ENCODE measurements at places on chromosomes 13 and 19.

GRCh38 chr19:17292301-17293074, 10.7 kb downstream of the ABHD8 start:
- DNase-seq, result no peak

DNA sequence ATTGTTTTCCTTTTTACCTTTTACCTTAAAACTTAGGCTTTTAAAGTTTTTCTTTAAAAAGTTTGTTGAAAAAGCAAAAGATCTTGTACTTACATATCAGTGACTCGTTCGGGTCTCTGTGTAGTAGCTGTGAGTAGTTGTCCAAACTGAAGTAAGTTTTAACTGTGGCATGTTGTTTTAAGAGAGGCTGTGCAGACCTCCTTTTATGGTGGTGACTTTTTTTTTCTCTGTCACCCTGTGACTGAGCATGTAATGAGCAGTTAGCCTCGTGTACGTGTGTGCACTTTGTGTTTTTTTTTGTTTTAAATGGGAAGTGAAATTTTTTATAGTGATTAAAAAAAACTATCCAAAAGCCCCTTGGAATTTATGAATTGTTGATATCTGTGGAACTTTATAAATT, at the start of gene GPR183:
GPR183 (minus strand) TSS at position 153 of the 400 bp plus-strand sequence. CDS start 11,254 bp downstream, outside the sequence.
- no peak for DNase-seq

GRCh38 chr13:81247711-81248110, 906.8 kb upstream of the SPRY2 start:
- DNase-seq, result no peak

- DNase-seq, result no peak
These were observed 1.8 kb upstream of the NEK3 start for GRCh38 chr13:52161181-52161646.

- DNase-seq, result no peak
These were observed 83.3 kb downstream of the KCTD15 start for GRCh38 chr19:33879818-33880575.

DNA sequence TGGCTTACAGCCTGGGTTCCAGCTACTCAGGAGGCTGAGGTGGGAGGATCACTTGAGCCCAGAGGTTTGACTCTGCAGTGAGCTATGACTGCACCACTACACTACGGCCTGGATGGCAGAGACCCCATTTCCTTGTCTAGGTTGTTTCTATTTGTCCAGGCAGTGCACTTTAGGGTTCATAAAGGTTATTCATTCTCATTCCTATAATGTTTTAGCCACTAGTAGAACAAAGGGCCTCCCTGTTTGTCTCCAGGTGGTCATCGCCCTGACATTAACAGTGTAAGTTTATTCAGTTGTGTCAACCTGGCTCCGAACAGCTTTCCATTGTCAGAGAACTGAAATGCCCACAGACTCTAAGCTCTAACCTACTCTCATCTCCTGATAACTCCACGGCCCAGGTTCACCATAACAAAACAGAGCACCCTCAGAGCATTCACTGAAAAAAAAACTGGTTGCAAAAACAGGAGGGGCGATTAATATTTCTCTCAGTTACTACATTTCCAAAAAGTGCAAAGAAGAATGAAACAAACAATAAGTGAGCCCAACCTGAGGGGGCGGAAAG, 37.1 kb downstream of the SMAD9 start:
- DNase-seq, result no peak

GRCh38 chr13:20513466-20513995, 12.1 kb downstream of the CRYL1 start:
- no peak for DNase-seq

GRCh38 chr13:111020546-111020945, 94.6 kb upstream of the ARHGEF7 start:
- DNase-seq, result no peak

DNA sequence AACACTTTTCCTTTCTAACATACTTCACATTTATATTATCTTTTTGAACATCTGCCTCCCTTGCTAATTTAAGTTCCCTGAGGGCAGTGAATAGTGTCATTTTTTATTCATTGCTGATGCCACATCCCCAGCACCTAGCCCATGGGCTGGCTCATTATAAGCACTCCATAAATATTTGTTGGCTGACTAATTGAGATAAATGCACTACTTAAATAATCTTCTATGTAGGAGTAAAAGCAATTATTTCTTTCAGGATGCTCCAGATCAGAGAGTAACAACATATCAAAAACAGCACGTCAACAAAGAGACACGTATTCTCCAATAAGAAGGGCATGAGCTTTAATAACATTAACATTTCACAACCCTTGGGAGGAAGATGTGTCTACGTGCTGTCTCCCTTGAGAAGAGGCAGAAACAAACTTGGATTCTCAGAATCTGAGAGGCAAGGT, 228.2 kb downstream of the LHFPL6 start:
- no peak for DNase-seq

DNA sequence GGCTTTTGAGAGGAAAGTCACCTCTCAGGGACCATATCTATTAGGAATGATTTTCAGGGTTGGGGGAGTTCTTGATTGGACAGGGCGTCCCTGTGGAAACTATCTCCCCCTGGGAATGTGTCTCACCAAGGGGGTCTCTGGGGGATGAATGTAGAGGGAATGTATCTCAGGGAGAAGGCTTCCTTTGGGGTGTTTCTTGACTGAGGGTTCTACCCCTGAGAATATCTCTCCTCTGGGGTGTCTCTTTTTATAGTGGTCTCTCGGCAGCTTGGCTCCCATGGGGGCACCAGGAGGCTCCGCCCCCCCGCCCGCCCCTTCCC, 1.0 kb downstream of the RTBDN start:
- no peak for DNase-seq

DNA sequence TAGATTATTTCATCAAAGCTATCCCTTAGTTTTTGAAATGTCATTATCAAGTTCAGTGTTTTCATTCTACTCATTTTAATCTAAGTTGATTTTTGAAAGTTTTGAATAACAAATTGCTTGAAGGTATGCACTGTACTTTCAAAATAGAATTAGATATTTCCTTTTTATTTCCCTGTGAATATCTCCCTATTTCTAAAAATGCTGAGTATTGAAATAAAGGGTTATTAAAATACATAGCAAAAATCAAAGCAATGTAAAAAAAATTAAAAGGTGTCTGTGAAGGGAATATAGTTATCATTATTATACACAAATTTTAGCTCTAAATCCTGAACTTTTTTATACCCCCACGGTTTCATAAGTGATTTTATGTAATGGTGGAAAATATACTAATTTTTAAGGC, 967.8 kb downstream of the PCDH9 start:
- no peak for DNase-seq

- peak; percentile 3 for DNase-seq
These were observed 14.8 kb downstream of the OPA3 start for GRCh38 chr19:45569619-45570421.

DNA sequence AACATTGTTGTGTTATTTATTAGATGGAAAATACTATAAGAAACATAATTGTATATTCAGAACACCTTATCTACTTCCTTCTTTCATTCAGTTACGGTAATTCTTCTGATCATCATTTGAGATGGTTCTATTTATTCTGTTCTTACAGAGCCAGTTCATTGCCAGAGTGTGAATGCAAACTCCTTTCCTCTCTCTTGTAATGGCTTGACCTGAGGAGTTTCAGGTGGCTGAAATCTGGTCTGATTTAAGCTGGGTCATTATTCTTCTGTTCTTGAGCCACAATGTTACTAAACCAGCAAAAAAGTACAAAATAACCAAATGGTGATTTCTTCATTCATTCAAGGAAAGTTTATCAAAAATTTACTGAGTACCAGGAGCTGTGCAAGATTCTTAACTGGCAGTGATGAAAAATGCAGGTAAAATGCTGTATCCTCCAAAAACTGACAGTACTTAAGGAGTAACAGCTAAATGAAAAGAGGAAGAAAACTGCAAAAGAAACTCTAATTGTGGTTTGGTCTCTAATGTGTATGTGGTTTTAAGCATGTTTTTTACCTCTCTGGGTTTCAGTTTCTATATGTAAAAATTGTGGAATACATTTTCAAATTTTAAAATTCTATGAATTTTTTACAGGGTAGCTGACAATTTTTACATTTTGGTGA, 182.4 kb upstream of the UFM1 start:
- no peak for DNase-seq

DNA sequence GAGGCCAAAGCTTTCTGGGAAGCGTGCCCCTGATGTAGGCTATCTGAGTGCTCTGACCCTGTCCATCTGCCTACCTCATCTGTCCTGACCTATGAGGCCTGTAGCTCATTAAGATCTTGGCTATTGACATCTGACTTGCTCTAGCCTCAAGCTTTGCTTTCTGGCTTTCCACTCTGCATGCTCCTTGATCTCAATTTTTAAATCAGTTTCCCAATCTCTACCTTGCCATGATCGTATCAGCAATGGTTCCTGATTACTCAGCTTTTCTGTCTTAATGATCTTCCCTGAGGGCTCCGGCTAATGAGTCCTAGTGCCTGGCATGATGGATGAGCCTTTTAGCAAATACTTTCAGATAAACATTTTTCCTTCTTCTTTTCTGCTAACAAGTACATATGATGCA, 262.0 kb downstream of the NDFIP2 start:
- no peak for DNase-seq

DNA sequence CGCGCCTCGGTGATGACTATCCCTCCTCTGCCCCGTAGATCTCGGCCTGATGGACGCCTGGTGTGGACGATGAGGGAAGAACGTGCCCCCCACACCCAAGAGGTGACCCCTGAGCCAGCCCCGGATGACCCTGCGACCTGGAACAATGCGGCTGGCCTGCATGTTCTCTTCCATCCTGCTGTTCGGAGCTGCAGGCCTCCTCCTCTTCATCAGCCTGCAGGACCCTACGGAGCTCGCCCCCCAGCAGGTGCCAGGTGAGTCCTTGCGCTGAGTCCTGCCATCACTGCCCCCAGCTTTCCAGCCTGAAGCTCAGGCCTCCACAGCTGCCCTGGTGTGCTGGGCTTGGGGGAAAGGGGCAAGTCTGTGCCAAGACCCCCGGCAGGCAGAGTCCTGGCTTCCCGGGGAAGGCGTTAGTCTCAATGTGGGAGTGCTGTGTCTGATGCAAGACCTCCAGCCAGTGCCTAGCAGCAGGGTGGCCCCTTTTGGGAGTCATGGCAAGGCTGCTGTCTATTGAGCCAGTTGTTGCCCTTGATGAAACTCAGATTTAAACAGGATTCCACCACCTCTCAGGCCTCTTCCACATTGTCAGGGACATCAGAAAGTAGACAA, 67.5 kb downstream of the CHST8 start:
- no peak for DNase-seq

- no peak for DNase-seq
These were observed 1366.6 kb upstream of the MIR17HG start for GRCh38 chr13:89980896-89981295.

DNA sequence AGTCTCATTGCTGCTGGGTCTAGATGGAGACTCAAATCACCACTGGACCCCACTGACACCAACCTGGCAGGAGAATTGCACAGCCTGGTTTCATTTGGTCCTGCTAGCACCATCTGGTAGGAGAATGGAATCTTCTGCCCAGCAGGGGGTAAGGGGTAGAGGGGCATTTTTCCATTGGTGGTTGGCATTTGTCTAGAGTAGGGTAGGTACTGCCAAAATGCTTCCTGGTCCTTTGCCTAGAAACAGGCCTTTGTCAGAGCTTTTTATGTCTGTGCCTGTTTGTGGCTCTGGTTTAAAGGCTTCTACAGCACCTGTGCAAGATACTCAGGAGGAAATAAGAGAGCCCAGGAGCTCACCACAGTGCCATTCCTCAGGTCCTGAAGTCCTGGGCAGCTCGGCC, 121.3 kb downstream of the KCTD12 start:
- no peak for DNase-seq

DNA sequence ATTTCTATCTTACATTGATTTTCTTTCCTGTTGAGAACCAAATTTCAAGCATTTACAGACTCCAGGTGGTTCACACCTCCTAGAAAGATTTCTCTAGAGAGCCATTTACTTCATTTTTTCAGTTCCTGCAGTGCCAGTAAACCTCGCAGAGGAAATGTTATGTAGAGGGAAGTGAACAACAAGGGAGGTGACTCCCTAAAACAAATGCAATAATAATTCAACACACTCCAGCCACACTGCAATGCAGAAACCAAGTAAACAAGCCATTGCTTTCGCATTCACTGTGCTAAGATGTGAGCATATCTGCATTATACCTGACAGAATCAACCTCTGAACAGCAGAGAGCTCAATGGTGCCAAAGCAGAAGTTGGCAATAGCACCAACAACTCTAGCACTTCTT, 215.1 kb downstream of the RBM26 start:
- DNase-seq, result no peak

DNA sequence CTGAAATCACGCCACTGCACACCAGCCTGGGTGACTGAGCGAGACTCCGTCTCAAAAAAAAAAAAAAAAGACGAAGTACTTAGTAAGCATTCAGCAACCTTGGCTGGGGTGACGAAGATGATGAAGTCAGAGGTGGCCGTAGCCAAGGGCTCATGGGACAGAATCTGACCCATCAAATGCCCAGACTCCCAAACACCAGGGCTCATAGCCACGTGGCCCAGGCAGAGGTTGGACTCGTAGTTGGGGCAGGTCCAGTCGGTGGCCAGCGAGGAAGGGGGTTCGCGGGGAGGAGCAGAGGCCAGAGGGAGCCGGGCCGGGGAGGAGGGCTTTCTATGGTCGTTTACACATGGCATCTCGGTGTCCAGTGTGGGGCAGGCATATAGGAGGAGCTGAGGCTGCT, 52.1 kb upstream of the EHD2 start:
- no peak for DNase-seq

GRCh38 chr19:12314553-12314952, 18.9 kb downstream of the ZNF563 start:
- no peak for DNase-seq

DNA sequence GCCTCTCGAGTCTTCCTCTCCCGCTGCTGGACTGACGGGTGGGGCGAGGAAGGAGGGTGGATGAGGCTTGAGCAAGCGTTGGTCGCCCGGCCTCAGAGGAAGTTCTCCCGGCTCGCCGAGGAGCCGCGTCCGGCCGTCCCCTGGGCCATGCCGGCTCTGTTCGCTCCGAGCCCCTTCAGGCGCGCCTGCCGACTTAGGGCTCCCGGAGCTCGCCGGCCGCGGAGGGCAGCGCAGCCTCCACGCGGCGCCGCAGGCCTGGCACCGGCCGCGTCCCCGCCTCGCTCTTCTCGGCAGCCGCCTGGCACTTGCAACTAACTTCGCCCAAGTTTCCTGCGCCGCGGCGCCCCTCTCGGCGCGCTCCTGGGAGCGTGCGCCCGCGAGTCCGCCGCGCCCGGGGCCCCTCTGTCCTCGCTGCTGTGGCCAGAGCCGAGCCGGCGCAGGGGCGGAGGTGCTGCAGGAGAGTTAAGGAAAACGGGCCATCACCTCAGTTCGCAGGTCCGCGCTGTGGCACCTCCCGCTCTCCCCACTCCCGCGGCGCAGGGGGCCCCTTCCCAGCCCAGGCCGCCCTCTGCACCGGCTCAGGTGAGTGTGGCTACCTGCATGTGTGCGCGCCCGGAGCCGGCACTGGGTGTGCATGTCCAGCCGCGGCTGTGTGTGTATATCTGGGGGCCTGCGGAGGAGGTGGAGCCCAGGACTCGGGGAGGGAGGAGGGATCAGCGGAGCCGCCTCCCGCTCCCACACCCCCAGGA, 641 bp upstream of the SOX21 start:
- DNase-seq, result peak; percentile 34

GRCh38 chr13:97240788-97241734, 18.9 kb downstream of the MBNL2 start:
- no peak for DNase-seq

- no peak for DNase-seq
These were observed 17.6 kb downstream of the ZNF121 start for GRCh38 chr19:9566729-9567128.

GRCh38 chr13:45257638-45258333, 56.9 kb upstream of the KCTD4 start:
- no peak for DNase-seq

Data from NCI-H1105 treated with DMSO at 0.1 percent for 48 hours (cell line).